Spinal cord (tissue), 10 donors: ENCODE measurements at places on chromosomes 1 and 21. TPM values are rescaled to one million over a fixed set of nuclear protein-coding genes. Genes with fewer than 3 reads are reported as not detected.

The DIRAS3 gene
- total RNA-seq, result 3.6 TPM

The ANKRD34A gene
- 1.6 TPM for total RNA-seq

The ITGB2 gene
- total RNA-seq, result 19.2 TPM

The CHRM3 gene
- total RNA-seq, result 14.7 TPM

The HSF2BP gene
- total RNA-seq, result 1.4 TPM

The KLHDC7A gene
- 5.3 TPM for total RNA-seq

The SH2D1B gene
- 0.17 TPM for total RNA-seq

The REN gene
- not detected for total RNA-seq

The ATP6V1G3 gene
- not detected for total RNA-seq

The AADACL3 gene
- total RNA-seq, result not detected

The CAMSAP2 gene
- total RNA-seq, result 74.2 TPM

The LYPD8 gene
- total RNA-seq, result not detected

The CHD5 gene
- 9.9 TPM for total RNA-seq

The RPTN gene
- total RNA-seq, result not detected

The CHI3L1 gene
- 14.2 TPM for total RNA-seq

The C1orf115 gene
- total RNA-seq, result 44.9 TPM

The OR2L3 gene
- 0.11 TPM for total RNA-seq

The BCL2L15 gene
- 0.59 TPM for total RNA-seq

The CCDC185 gene
- 0.10 TPM for total RNA-seq

The CFAP45 gene
- 9.2 TPM for total RNA-seq

The PANK4 gene
- total RNA-seq, result 29.0 TPM

The OR2L13 gene
- total RNA-seq, result 0.94 TPM

The TRMT1L gene
- 21.2 TPM for total RNA-seq

The CNIH3 gene
- 11.3 TPM for total RNA-seq

The OR10J1 gene
- total RNA-seq, result not detected

The AMY1C gene
- not detected for total RNA-seq

The MTOR gene
- 44.8 TPM for total RNA-seq

The PRKAA2 gene
- 27.4 TPM for total RNA-seq
